Muscle of back (tissue), 13 donors: ENCODE measurements at places on chromosomes 16 and 17.

DNA sequence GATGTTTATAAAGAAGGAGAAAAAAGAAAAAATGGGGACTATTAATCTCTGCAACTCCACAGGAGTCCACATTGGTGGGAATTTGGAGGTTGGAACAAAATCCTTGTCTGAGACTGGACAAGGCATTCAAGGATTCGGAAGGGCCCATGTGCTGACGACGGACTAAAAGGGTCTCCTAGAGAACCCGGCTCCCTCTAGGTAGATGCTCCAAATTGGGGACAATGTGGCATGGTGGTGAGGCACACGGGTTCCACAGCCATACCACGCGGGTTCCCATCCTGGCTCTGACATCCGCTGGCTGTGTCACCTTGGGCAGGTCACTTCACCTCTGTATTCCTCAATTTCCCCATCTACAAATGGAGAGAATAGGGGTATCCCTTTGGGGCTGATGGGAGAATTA lies 227.4 kb downstream of the C16orf78 start:
- no peak for DNase-seq

GRCh38 chr17:77150196-77150595 lies 9.4 kb downstream of the SEC14L1 start:
- no peak for DNase-seq

DNA sequence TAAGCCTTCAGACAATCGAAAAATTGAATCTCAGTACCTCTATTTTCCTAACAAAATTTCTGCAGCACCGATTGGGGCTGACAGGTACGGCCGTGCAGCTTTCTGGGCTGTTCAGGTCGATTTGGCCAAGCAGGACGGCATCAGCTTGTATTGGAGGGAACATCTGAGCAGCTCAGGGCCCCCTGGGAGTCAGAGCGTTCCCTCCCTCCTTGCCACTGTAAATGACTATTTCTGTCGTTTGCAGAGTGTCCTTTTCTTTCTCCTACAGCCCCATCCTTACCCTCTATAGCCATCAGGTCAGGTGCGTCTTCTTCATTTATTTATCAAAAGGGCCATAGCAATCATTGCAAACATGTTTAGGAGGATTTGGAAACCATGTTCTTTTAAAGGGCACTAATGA lies 731.1 kb downstream of the WWOX start:
- DNase-seq: no peak

DNA sequence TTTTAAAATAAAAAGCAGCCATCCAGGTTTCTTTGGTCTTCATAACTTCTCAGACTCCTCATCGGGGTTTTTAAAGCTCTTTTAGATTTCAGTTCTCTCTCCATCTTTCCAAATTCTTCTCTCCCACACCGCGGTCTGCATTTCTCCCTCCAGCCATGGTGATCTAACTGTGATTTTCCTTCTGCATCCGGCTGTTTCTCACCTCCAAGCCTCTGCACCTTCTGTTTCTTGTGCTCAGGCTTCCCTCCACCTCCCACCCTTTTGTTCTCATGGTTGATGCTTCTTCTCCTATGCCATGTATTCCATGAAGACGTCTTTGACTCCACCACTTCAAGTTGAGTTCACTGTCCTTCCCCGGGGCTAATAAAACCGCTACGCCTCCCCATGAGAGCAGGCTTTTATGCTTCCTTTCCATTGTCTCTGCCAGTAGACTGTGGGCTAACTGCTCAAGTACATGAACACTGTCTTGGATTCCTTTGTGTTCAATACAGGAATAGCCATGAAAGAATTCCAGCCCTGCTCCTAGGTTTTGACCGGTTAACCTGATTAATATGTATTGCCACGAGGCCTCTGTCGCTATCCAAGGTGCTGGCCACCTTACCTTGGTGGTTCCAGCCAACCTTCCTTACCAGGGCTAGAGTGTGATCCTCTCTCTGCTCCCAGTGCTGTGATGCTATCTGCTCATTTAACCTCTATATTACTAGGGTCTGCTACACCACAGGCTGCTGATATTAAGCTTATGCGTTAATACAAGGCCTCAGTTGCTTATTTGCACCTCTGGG lies 625.1 kb downstream of the HS3ST4 start:
- DNase-seq: no peak

DNA sequence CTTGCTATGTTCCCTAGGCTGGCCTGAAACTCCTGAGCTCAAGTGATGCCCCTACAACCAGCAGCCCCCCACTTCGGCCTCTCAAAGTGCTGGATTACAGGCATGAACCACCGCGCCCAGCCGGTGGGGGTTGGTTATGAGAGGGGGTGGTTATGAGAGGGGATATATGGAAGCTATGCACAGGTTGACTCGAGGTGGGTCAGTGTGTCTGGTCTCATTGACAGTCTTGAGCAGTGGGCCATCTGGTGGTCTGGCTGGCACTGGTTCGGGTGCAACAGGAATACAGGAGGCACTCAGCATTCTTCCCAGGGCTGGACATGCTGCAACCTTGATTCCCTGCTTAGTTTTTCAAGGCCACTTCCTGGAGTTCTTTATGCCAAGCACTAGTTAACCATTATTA lies 5.6 kb upstream of the STX1B start:
- DNase-seq: no peak

DNA sequence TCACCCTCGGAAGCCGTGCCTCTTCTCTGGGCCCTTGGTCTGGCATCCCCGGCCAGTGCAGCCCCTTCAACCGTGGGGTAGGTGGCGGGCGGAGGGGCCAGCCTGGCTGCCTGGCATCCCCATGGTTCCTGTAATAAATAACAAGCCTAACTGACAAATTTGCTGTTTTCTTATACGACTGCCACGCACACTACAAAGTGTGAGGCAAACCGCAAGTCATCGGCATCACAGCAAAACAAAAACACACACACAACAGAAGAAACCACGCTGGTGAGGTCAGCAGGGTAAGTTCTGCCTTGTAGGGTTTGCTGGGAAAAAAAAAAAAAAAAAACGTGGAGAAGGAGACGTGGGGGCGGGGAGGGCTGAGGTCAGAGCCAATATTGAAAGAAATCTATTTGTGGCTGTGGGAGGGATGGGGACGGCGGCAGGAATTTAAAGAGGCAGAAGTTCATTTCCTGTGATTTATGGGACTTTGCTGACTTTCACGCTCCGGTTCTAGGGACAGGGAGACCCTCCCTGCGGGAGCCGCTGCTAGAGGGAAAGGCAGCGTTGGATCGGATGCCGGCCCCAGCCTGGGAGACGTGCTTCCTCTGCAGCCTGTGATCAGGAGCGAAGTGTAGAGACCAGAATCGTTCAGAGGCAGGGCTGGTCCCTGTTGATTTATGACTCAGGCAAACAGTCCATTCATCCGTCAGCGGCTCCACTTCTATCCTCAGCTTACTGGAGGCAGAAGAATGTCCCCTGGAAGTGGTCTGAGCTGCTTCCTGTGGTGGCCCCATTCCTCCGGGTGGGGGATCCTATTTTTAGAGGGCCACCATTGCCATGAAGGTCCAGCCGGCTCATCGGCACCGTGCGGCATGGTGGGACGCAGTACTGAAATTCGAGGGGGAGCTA lies 162.8 kb downstream of the FOXL1 start:
- DNase-seq: peak; percentile 90

DNA sequence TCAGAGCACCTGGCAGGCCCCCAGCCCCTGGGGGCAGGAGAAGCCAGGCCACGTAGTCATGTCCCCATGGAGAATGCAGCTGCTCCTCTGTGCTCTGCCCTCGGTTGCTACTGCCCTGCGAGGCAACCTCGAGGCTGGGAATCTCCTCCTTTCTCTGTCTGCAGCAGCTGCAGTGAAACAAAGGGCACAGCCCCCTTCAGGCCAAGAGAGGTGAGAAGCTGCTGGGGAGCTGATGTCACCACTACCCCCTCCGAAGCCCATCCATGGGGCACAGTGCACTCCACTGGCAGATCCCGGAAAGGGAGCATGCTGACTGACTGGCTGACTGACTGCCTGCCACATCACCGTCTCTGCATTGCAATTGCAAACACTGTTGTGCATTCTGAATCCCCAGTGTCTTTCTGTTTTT lies 103.7 kb downstream of the GRIN2A start:
- DNase-seq: no peak

DNA sequence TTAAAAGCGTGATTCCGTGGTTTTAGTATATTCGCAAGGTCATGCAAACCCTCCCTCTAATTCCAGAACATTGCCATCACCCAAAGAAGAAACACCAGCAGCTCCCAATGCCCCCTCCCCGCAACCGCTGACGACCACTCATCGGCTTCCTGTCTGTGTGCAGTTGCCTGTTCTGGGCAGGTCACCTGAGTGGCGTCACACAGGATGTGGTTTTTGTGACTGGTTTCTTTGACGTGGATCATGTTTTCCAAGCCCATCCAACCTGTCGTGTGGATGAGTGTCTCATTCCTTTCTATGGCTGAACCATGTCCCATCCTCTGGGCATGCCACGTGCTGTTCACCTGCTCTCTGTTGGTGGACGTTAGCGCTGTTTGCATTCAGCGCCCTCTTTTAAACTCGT lies 8.2 kb upstream of the ATP2C2 start:
- DNase-seq: no peak

GRCh38 chr16:86894029-86894567 lies 315.7 kb downstream of the FOXL1 start:
- DNase-seq: no peak

DNA sequence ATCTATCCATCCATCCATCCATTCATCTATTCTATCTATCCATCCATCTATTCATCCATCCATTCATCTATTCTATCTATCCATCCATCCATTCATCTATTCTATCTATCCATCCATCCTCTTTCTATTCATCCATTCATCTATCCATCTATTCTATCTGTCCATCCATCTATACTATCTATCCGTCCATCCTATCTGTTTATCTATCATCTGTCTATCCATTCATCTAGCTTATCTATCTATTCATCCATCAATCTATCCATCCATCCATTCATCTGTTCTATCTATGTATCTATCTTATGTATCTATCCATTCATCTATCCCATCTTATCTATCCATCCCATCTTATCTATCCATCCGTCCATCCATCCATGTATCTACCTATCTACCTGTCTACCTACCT lies 8.8 kb downstream of the RNF213 start:
- no peak for DNase-seq
